ENCODE measurements at places on chromosomes 3 and 15.
A peak's percentile ranks its signal among the peaks of the same experiment; 100 is the strongest.

- DNase-seq = peak; percentile 93
Observed at GRCh38 chr3:9715764-9716437, 12.3 kb downstream of the CPNE9 start.

- DNase-seq = no peak
Observed at GRCh38 chr3:110106805-110107204, 769.5 kb upstream of the DPPA4 start.

DNA sequence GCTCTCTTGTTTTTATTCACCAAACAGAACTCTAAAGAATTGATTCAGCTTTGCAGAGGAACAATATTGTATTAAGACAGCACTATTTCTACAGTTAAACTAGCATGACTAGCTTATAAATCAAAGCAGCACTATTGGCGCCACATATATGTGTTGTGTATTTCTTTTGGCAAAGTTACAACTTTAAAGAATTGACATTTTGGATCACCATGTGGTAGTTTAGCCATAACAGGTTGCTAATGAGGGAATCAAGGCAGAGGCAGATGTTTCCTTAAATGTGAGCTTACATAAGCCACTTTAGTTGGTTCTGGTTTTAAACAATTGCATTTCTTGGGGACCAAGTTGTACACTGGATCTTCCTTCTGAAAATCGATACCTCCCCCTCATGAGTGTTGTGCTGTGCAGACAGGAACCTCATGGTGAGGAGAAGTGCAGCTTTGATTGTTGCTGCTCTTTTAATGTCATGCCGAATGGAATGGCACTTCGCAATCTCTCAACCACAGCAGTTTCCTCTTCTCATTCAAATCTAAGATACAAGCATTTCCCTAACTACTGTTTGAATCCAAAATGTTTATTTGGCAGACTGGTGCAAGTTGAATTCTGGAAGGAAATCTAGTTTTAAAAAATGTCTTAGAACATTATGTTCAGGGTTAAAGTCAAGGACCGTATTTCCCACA, 151.2 kb downstream of the MYRIP start:
- DNase-seq = peak; percentile 2

DNA sequence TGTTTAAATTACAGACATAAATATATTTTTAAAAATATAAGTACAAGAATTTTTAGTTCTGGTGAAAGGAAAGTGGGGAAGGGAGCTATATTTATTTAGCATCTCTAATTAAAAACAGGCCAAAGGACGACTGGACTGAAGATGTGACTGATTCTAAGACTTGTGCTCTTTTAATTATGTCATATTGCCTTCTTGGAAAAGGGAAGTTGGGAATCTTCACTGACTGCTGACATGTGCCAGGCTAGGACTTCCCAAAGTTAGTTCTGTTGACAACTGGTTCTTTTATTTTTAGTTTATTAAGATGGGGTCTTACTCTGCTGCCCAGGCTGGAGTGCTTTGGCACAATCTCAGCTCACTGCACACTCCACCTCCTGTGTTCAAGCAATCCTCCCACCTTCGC, 13.5 kb downstream of the CNOT10 start:
- no peak for DNase-seq

DNA sequence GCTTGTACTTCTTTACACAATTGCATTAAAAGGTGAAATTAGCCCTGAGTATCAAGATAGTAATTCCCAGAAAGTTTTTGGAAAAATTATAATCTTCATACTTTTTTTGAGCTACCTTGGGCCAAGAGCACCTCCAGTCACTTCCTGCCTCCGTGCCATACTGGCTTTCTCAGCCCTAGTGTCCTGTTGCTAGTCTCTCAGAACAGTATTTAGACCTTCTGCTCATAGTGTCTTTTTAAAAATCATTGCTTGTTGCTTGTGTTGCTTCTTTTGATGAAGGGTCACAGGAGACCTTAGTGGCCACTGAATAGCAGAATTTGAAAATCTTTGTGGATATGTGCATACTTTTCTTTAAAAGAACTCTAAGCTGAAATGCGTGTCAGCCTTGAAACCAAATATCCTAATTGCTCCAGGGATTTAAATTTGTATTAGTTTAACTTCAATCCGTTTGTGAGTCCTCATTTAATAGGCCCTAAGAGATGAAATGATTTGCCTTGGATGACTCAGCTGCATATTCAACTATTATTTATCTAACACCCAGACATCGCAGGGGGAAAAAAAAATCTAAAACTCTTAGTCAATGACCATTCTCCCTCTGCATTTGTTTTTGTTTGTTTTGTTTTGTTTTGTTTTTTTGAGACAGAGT, 29.1 kb upstream of the LXN start:
- no peak for DNase-seq

Measured in KBM-7 (cell line).